ENCODE measurements at places on chromosomes 2 and 18.

- no peak for DNase-seq
These were observed 591 bp downstream of the C2orf80 start for GRCh38 chr2:208189069-208189809.

GRCh38 chr2:25177211-25177611 is 8.8 kb upstream of the POMC start:
- DNase-seq, result no peak

- no peak for DNase-seq
These were observed 16.1 kb downstream of the DYTN start for GRCh38 chr2:206701952-206702605.

GRCh38 chr18:8548186-8548585 is 61.1 kb upstream of the RAB12 start:
- no peak for DNase-seq

GRCh38 chr18:10460414-10461018 is 6.1 kb downstream of the APCDD1 start:
- DNase-seq, result no peak

GRCh38 chr2:241558532-241559322 is at the start of gene BOK:
Gene BOK, plus strand, starts transcription at chr2:241558745. Its CDS starts 739 bp downstream, at chr2:241559484.
- DNase-seq, result no peak

- DNase-seq, result no peak
These were observed 1919.8 kb downstream of the SUCLG1 start for GRCh38 chr2:82539280-82539621.

GRCh38 chr18:28134774-28135173 is 42.2 kb downstream of the CDH2 start:
- DNase-seq, result no peak

- DNase-seq, result no peak
These were observed 2.8 kb downstream of the PRKCE start for GRCh38 chr2:45654250-45654649.

DNA sequence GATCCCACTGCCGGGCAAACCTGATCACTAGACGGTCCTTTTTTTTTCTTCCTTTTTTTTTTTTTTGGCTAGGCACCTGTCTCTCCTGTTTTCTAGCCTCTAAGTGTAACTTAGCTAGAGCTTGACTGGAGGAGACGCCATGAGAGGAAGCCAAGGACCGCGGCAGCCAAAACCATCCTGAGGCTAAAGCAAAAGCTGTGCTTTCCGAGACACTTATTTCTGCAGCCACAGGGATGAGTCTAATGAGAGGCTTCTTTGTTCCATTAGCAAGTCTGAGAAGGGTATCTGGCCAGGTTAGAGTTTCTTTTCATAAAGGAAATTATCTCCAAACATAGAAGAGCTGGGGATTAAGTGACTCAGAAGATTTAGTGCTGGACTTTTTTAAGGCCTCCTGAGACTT is 7.3 kb upstream of the CXCR4 start:
- DNase-seq, result no peak

- no peak for DNase-seq
These were observed 21.9 kb downstream of the ELMOD3 start for GRCh38 chr2:85376291-85377065.

DNA sequence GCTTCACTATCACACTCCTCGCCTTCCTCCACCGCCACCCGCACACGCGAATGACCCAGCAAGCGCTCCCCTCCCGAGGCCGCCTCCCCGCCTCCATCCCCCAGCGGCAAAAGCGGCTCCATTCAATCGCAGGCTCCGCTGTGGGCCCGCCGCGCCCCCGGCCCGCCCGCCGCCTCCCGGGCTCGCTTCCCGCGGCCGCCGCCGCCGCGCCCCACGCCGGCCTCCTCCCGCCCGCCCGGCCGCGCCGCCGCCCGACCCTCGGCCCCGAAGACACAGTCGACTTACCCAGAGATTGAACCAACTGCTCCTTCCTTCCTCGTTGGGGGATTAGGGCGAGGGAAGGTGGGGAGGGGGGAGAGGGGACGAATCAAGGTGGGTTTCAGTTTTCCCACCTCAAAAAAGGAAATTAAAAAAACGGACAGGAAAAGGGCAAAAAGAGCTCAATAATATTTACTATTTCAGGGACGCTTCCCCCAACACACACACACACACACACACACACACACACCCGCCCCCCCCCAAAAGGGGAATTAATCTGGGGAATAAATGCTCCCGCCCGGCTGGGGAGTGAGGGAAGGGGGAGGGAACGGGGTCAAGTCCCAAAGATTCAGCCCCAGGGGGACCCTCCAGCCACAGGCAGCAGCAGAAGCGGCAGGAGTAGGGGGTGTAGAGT is 743 bp downstream of the XPO1 start:
- no peak for DNase-seq

GRCh38 chr2:38626326-38627035 is 23.8 kb upstream of the HNRNPLL start:
- DNase-seq, result no peak

- no peak for DNase-seq
These were observed 35.7 kb upstream of the ST3GAL5 start for GRCh38 chr2:85924522-85924921.

DNA sequence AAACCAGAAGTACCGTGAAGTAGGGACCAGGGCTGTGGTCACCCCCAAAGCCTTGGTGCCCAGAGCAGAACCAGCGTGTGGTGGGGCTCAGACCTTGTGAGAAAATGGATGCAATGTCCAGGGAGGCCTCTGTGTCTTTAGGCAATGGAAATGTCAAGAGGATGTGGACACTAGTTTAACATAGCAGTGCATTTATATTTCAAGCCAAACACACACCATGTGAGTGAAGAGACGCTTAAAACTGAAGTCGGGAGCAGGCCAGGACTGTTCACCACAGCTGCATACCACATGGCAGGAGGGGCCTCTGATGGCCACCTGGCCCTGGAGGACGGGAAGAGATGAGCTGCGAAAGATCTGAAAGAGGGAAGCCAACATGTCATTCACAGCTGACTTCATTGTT is 87.3 kb upstream of the LDLRAD4 start:
- DNase-seq, result no peak

DNA sequence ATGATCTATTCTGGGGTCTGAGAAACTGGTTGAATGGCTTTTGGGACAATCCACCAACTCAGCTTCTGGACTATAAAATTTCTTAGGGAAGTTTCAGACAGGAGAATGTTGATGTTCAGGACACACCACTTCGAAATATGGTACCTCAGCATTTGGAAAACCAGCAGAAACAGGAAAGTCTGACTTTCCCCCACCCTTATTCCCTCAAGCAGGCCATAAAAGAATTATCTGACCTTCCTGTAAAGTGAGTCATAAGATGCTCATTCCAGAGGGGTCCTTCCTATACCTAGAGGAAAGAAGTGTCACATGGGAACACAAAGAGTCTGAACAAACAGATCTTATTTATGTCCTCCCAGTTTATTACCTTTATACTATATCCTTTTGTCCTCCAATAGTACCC is 415.0 kb downstream of the CPS1 start:
- DNase-seq, result no peak

DNA sequence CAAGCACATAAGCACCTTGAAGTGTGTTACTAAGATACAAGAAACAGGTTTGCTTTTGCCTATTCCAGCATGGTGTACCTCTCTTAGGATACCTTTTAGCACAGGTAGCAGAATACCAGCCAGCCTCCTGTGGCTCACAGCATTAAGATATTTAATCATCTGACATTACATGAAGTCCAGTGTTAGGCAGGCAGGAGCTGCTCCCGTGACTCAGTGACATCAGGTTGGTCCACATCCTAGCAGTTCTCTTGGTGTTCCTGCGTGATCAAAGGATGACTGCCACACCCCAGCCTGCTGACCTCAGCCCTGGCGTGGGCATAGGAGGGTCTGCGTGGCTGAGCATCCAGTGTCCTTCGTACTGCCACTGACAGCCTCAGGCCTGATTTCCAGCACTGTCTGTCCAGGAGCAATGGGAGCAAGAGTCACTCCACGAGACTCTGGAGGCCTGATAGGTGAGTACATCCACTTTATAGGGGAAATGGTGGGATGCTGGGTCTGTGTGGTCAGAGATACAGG is 3.6 kb upstream of the DTYMK start:
- DNase-seq, result no peak

DNA sequence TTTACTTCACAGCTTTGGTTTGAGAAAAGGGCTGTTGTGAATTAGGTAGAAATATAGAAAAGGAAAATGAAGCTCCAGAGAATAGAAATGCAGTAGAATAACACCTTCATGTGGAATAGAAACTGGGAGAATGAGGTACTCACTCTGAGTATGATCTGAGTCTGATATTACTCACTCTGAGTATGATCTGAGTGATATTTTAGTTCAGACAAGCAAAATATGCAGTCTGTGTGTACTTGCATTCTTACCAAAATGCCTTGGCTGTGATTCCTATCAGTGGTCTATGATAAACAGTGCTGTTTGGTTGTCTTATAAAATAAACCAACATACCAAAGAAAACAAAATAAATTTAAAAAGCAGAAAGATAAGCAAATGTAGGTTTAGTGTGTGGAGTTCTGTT is 487.6 kb downstream of the THSD7B start:
- no peak for DNase-seq

DNA sequence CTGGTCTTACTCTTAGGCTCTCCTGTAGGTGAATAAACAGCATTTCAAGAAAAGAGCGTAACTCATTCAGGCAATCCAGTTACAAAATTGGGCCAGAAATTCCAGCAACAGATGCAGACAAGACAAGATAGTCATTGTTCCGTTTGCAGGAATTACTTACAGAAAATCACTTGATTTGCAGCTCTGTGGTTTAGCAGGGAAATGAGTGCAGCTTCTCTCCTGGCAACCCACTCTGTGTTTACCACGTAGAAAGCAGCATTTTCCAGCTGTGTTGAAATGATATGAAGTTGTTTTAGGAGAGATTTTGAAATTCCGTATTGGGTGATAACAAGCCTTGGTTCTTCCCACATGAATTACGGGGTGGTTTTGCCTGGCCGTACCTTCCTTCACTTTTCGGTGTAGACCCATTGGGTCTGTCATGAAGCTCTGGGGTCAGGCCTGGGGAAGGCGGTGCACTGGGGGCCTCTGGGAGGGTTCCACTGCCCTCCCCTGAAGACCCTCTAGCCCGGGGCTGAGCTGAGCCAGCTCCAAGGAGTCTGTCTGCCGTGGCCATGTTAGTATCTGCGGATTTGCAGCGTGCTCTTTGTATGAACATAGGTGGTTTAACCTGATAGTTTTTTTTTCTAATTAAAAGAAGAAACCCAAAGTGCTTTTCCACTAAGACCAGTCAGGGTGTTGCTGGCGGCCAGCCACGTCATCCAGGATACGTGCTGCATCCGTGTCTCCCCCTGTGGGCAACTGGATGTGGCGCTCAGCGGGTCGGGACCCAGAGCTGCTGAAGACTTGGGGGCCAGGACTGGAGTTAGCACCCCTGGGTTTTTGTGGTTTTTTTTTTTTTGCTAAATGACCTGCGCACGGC is 58.9 kb upstream of the KCNG2 start:
- DNase-seq, result no peak

GRCh38 chr2:142875652-142876051 is 1.8 kb upstream of the KYNU start:
- DNase-seq, result no peak

- DNase-seq, result no peak
These were observed 11.9 kb downstream of the IL18RAP start for GRCh38 chr2:102434655-102435381.

- DNase-seq, result no peak
These were observed 50.6 kb downstream of the SH3BP4 start for GRCh38 chr2:235002198-235003095.

GRCh38 chr2:209029249-209029648 is 394.6 kb upstream of the MAP2 start:
- no peak for DNase-seq

DNA sequence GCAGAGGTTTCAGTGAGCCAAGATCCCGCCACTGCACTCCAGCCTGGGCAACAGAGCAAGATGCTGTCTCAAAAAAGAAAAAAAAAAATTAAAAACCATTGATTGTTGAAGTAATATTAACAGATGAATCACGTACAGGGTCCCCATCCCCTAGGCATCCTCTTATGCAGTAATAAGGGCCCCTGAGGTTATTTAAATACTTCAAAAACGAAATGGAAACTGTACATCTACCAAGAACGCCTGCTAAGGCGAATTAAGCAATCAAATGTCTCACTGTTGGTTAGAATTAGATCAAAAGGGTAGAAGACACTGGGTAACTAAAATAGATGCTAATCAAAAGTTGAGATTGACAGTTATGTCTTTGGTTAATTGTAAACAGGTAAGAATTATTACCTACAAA is 7.5 kb downstream of the TRABD2A start:
- no peak for DNase-seq

DNA sequence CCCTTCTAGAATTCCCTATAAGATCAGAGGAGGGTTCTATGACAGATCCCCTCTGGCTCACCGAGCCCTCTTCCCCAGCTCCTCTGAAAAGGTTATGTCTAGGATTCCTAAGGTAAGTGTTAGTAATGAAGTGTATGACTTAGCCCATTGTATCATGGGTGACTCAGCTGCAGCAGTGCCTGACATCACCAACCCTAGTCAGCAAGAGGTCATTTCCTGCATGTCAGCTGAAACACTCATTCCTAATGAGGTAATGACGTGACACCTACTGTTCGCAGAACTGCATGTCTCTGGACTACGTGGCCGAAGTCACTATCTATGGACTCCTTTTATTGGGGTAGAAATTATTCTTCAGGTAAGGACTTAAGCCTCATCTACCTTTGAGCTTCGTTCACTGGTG is 196.1 kb upstream of the MYT1L start:
- DNase-seq, result no peak

DNA sequence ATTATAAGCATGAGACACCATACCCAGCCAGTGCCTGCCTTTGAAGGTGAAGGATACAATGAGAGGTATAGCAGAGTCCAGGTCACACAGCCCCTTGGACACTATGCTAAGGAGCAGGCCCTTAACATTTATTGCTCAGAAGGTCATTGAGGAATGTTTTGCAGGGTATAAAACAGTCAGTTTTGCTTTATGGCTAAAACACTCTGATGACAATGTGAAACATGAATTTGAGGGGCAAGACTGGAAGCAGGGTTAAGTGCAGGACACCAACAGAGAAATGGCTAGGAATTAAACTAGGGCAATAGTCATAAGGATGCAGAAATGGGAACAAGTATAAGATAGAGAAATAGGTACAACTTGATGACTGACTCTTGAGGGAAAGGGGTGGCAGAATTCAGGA is 141.1 kb downstream of the METTL4 start:
- no peak for DNase-seq

DNA sequence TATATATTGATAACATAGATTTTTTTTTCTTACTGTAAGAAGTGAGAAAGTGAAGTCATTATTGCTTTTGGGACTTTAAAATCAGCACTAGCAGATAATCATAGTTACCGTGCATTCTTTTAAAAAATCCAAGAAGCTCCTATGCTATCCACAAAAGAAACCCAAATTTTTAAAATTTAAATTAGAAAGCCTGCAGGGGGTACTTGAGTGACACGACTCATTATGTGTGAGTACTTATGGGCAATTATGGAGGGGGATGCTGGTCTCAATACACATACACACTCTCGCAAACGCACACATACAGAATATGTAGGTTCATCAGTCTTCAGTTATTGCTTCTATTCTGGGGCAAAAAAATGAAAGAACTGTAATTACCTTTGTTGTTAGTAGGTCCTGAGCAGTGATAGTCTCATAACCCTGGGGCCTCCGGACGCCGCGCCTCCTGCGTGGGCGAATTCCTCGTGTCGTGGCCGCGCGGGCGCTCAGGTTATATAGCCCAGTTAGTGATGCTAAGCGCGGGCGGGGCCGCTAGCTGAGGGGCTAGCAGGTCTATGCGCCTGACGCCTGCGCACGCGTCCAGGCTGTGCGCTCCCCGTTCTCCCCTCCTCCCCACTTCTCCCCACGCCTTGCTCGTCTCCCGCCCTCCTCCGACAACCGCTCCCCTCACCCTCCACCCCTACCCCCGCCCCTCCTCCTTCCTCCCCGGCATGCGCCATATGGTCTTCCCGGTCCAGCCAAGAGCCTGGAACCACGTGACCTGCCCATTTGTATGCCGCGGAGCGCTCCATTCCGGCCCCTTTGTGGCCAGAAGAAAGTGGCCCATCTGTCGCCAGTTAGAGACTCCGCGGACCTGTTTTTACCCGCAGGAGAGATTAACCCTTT is at the start of gene NEUROD1:
TSS of gene NEUROD1 (minus strand) at position 463 of the 882 bp plus-strand sequence. CDS start 1,657 bp downstream, outside the sequence.
- DNase-seq, result no peak
